CD4-positive, alpha-beta T cell treated with Interleukin-17A for 1 hour (primary cell): ENCODE measurements at places on chromosomes 4 and X.

GRCh38 chr4:185109736-185110135, 33.3 kb upstream of the SLC25A4 start:
- DNase-seq, result no peak

DNA sequence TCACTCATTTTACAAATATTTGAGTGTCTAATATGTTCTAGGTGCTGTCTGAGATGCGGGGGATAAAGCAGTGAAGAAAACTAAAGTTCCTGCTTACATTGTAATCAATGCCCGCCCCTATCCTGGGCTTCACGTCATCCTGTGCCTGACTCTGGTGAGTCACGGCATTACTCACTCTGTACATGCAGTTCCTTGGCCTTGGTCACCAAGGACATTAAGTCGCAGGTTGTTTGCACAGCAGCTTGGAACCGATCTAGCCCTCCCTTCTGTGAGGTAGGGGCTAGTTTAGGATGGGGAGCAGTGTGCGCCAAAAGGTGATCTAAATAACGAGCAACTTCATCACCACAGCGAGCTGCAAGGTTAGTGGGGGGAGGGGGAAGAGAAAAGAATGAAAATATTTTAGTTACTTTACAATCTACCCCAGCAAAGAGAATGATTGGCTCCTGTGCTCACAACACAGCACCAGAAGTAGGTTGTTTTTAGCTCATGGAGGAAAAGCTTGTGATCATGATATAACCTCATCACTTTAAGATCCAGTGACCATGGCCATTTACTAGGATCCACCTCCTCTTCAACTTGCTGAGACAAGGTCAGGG, 48.0 kb upstream of the HDAC8 start:
- DNase-seq, result peak; percentile 14

- no peak for DNase-seq
Measured at GRCh38 chr4:70239884-70240591, 2.4 kb upstream of the CSN3 start.

DNA sequence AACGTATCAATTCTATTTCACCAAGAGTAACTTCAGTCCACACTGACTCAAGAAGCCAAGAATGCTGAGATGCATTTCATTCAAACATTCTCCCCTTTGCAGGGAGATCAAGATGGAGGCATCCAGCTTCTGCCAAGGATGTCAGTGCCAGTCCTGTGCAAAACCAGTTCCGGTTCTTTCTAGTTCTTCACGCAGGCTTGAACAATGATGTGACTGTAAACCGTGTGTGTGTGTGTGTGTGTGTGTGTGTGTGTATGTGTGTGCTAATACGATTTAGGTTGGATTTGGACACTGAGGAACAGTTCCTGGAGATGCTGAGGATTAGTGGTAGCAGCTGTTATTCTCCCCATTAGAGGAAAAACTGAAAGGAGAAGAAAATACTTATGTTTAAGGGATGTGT, at the start of gene REELD1:
Gene REELD1, plus strand, starts transcription at position 301 of the 400 bp plus-strand sequence. CDS start 2,415 bp downstream, outside the sequence.
- no peak for DNase-seq

GRCh38 chrX:129781680-129782495, 2.1 kb downstream of the SASH3 start:
- DNase-seq, result no peak

DNA sequence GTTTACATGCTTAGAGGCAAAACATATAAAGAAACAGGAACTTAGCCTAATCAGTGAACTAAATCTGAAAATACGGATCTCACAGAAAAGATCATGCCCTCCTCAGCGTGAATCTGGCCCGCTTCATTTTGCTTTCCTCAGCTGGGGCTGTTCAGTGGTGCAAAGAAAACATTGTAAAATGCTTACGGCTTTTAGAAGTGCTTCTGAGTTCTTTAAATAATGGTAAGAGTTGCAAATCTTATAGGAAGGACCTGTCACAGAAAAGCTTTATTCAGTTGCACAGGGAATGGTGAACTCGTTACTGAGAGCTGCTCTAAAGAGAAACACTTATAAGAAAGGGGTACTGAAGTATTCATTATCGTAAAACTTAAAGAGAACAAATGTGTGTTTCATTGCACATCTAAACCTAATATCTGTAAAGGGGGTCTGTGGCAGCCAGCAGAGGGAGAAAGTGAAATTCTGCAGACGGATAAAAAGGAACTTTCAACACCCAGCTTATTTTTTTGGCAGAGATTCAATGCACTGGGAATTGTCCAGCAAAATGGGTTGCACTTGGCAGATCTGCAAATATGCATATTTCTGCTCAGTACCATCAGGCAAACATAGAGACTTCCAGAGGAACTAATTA, 139.2 kb upstream of the ANK2 start:
- DNase-seq, result no peak

- DNase-seq, result no peak
Measured at GRCh38 chrX:18672008-18672407, at the start of gene RS1. Gene RS1 (minus strand): TSS chrX:18672108. CDS start chrX:18672068, 40 bp downstream.

DNA sequence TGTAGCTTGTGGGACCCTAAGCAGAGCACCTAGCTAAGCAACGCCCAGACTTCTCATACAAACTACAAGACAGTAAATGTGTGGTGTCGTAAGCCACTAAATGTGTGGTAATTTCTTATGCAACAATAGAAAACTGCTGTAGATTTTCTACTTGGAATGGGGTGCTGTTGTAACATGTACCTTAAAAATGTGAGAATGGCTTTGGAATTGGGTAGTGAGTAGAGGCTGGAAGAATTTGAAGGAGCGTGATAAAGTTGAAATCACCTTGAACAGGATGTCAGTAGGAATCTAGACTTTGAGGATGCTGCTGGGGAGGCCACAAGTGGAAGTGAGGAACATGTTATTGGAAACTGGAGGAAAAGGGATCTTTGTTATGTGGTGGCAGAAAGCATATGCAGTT, 43.2 kb upstream of the FUNDC1 start:
- no peak for DNase-seq

- DNase-seq, result no peak
Measured at GRCh38 chr4:2652415-2653160, 103.5 kb downstream of the TNIP2 start.

- no peak for DNase-seq
Measured at GRCh38 chrX:2385224-2385623, 115.6 kb downstream of the DHRSX start.

DNA sequence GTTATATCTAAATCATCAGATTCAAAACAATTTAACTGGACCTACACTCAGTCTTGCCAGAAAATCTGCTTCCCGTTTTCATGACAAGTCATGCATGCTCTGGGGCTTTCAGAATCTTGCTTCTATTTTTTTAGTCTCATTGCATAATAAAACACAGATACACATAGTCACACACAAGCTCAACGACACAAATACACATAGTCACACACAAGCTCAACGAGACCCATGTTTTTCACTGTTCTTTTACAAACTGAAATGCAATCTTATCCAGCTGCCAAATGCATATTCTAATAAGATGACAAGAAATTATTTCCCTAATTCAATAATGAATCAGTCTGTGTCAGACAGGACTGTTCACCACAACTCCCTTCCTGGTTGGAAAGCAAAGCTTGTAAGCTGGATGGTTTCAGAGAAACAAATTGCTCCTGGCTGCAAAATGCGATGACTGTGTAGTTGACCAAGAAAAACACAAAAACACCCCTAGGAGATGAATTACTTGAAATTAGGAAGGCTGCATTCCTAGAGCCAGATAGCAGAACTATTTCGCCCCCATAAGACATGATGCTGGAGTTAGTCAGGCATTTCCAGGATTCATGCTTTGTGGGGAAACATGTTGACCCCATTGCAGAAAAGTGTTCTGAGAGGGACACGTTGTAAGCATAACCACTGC, 208.7 kb downstream of the CHIC2 start:
- no peak for DNase-seq

DNA sequence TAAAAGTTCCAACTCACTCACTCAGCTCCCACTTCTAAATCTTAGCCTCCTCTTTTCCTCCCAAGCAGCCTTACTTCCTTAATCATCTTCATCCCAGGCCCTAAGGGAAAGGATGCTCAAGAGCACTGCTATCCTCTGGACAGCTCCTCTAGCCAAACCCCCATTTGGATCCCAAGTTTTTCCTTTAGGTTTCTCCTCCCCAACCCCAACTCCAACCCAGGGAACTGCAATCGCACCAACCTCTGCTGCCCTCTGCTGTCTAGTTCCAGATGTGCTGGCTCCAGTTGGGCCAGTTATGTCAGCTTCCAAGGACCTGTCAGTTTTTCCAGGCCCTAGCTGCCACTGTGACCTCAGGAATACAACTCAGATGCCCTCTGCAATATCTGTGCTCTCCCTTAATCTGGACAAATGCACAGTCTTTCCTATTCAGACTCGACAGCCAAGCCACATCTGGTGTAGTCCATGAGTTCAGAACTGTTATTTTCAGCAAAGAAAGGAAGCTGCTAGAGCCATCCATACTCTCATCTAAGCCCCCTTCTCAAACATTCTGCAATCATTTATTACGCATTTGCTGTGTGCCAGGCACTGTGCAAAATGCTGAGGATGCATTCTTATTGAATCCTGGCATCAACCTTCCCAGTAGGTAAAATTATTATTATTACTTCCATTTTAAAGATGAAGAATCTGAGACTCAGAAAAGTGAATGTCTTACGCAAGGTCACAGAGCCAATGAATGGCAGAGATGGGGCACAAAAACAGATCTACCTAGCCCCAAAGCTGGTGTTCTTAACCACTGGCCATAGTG, 12.3 kb upstream of the XPNPEP2 start:
- DNase-seq, result peak; percentile 37

DNA sequence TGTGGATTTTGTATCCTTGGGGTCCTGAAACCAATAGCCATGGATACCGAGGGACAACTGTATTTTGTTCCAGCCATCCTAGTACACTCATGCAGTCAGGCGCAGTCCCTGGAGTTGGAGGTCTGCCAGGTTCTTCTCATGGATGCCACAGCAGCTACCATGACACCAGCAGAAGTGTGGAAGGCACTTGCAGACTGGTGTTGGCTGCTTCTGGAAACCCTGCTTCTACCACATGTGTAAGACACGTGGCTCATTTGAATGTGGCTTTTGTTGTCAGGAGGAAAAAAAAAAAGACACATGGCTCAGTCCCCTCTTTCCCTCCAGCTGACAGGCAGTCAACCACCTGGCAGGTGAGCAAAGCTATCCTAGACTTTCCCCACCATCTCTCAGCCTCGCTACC, 19.4 kb downstream of the DRD5 start:
- DNase-seq, result no peak

- DNase-seq, result no peak
Measured at GRCh38 chr4:7185487-7186030, 6.8 kb upstream of the SORCS2 start.

DNA sequence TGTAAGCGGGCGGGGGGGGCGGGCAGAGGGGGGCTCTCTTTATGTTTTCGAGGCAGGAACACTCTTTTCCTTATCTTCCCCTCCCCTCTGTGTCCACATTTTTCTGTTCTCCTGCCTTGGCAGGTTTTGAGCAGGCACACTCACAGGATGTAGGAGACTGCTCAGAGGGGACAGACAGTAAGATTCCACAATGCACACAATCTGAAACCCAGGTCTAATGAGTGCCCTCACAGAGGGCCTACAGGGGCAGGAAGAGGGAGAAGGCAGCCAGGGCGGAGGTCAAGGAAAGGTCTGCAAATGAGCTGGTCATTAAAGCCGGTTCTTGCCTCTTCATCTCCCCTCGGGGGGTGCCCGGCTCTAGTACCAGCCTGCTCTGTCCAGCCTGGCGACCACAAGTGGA, 106.1 kb upstream of the ATP6AP2 start:
- no peak for DNase-seq

- DNase-seq, result no peak
Measured at GRCh38 chr4:155007660-155008176, 200.7 kb upstream of the NPY2R start.

DNA sequence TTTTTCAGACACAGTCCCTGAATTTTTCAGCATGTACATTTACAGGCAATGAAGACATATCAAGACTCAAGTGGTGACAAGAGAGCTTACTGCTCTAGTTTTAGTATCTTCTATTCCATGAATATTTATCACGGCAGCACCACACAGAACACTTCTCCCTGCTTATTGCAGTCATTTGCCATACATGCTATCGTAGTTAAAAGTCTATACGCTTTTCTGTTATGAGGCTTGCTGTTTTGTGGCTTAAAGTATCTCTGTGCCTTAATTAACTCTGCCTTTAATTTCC, 65.4 kb upstream of the GK2 start:
- DNase-seq, result no peak

DNA sequence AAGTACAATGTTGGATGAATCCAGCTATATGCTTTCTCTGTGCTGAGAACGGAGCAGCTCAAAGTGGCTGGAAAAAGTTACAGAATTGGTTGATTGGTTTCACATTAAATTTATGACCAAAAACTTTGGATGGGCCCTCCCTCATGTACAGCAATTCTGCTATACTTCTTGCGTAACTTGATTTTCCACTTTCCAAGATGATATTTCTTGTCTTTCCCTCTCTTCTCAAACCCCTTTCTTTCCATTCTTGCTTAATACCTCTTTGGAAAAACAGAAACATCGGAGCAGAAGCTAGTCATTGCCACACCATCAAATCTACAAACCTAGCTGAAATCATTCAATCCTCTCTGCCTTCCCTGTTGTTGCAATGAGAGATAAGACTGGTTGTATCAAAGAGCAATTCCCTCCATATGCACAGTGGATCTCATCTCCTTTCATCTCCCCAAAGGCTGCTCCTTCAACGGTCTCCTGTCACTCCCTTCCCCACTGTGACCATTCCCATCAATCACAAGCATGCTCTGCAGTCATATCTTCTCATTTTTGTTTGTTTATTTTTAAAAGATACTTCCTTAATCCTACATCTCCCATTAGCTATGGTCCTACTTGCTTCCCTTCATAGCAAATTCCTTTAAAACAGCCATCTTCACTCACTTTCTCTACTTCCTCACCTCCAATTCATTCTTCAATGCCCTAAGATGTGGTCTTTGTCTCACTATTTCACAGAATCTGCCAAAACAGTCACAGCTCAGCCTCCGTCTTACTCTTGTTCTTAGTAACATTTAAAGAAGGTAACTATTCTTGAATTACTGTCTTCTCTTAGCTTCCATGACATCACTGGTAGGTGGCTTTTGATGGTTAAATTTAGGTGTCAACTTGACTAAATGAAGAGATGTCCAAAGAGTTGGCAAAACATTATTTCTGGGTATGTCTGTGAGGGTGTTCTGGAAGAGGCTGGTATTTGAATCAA, 145.5 kb downstream of the FAM13A start:
- no peak for DNase-seq

- DNase-seq, result peak; percentile 62
Measured at GRCh38 chr4:36325499-36325898, 44.1 kb downstream of the DTHD1 start.

- DNase-seq, result no peak
Measured at GRCh38 chr4:80586716-80587115, 251.2 kb downstream of the CFAP299 start.

GRCh38 chr4:7787681-7788141, 151.9 kb downstream of the AFAP1 start:
- no peak for DNase-seq

DNA sequence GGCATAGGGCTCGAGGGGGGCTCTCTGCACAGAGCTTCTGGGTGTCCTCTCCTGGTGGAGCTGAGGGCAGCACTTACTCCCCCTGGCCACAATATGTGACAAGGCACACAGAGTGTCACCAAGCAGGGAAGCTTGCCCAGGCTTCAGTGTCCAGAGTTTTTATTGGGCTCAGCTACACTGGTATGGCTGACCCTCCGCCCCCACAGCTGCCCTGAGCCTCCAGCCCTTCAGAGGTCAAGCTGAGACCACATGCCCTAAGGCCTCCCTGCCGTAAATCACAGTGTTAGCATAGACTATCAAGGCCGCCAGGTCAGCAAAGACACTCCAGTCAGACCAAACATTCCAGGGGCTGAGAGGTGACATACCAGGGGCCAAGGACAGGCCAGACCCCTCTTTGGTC, 59.0 kb downstream of the EVC start:
- DNase-seq, result no peak
